ENCODE measurements at places on chromosomes 12 and 14.
A peak's percentile ranks its signal among the peaks of the same experiment; 100 is the strongest.

DNA sequence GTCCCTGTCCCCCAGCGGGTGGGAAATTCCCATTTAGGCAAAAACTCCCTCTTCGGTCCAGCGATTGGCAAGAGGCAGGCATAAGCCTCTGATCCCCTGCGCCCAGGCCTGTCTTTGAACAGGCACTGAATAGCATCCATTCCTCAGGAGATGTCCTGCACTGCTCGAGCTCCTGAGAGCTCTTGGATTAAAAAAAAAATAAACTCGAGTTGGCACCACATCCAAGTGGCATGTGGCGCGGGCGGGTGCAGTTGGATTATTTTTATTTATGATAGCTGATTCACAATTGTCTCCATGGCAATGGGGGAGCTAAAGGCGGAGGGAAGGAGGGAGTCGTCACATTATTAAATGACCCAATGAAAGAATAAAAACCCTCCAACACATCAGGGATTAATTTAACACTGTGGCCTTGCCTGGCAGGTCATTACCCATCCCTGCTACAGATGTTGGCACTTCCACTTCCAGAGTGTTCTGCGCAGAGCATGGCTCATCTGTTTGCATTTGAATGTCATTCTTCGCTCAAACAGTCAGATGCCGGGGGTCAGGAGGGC, 207.2 kb downstream of the AACS start:
- DNase-seq = no peak

GRCh38 chr12:131950182-131950913, 606 bp downstream of the EP400 start:
- DNase-seq = no peak

- no peak for DNase-seq
Observed at GRCh38 chr12:18217966-18218365, 43.4 kb upstream of the PIK3C2G start.

DNA sequence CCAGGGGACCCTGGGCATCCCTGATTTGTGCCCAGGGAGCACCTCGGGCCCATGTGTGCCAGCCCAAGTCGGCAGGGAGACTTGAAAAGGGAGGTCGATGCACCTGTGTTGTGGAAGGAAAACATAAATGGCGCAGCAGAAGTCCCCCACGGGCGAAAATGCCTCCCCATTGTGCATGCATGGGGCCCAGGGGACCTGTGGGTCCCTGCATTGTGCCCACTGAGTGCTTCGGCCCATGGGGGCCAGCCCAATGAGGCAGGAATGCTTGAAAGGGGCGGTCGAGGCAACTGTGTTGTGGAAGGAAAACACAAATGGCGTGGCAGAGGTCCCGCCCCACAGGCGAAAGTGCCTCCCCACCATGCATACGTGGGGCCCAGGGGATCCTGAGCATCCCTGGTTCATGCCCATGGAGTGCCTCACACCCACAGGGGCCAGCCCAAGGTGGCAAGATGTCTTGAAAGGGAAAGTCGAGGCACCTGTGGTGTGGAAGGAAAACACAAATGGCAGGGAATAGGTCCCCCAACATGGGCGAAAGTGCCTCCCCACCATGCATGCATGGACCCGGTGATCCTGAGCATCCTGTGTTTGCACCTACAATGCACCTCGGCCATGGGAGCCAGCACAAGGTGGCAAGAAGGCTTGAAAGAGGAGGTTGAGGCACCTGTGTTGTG, 368.0 kb downstream of the ALG10 start:
- DNase-seq = no peak

DNA sequence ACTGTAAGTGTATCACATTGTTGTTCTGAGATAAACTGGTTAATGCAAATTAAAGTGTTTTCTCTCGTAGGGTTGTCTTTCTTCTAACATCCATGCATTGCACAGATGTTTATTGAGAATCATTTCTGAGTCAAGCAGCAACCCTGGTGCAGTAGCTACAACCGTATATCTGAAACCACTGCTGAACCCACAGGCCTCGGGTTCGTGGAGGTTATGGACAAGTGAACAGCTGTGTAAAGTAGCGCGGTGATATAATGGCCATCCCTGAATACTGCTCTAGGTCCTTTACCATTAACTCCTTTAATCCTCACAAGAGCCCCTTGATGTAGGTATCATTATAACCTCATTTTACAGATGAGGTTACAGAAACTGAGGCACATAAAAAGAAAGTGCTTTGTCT, 486.1 kb upstream of the TMEM132C start:
- no peak for DNase-seq

GRCh38 chr12:75655315-75655806, 144.0 kb upstream of the KRR1 start:
- no peak for DNase-seq

DNA sequence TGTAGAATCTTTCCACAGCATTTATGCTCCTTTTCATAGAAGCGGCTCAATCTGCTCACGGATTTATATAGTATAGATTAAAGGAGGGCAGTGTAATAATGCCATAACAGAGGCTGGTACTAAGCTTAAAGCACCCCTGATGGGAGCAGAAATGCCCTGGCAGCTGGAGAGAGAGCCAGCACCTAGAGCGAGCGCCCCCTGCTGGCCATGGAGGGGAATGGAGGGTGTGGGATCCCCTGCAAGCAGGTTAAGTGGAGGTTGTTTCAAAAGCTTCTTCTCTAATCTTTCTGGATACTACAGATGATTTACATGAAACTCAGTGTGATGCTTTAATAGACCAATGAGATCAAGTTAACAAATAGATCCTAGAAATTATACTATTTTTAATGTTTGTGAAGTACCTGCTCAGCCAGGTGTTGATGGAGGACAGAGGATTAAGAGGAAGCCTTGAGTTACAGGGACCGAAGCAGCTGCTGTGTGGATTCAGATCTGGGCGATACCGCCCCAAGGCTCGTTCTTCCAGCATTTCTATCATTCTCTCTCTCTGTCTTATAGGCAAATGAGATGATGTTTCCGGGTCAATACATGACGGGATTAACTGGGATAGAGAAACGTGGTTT, 1519.3 kb upstream of the TMEM132C start:
- peak; percentile 29 for DNase-seq
